Transverse colon (tissue), 4 donors: ENCODE measurements at places on chromosomes 1 and 21. TPM values are rescaled to one million over a fixed set of nuclear protein-coding genes. Genes with fewer than 3 reads are reported as not detected.
A peak's percentile ranks its signal among the peaks of the same experiment; 100 is the strongest.

DNA sequence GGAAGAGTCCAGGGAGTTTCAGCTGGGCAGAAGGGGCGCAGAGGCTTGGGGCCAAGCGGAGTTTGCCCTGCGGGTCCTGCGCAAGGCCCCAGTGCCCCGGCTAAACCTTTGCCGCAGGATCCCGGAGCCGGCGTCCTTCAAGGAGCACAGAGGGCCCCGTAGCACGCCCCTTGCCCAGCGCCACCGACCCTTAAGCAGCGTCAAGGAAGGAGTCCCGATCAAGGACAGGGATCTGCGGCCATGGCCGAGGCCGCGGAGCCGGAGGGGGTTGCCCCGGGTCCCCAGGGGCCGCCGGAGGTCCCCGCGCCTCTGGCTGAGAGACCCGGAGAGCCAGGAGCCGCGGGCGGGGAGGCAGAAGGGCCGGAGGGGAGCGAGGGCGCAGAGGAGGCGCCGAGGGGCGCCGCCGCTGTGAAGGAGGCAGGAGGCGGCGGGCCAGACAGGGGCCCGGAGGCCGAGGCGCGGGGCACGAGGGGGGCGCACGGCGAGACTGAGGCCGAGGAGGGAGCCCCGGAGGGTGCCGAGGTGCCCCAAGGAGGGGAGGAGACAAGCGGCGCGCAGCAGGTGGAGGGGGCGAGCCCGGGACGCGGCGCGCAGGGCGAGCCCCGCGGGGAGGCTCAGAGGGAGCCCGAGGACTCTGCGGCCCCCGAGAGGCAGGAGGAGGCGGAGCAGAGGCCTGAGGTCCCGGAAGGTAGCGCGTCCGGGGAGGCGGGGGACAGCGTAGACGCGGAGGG, 520 bp downstream of the CLIC6 start:
- peak; percentile 23 for DNase-seq
- H3K36me3 ChIP-seq: no peaks in the 10 kb centered on the region
- peaks cover 60% of the 10 kb centered on the region for H3K27me3 ChIP-seq
- peak overlapping the region; percentile 31 for H3K27ac ChIP-seq

- no peaks in the 10 kb centered on the region for H3K36me3 ChIP-seq
- H3K27ac ChIP-seq: no peak overlapping the region
- no peaks in the 10 kb centered on the region for H3K4me1 ChIP-seq
- H3K27me3 ChIP-seq: no peaks in the 10 kb centered on the region
- no peak for DNase-seq
Observed at GRCh38 chr1:66176012-66176715, 357.8 kb upstream of the SGIP1 start.

GRCh38 chr1:44672254-44672955, 1.9 kb downstream of the TMEM53 start:
- peak overlapping the region; percentile 95 for H3K27ac ChIP-seq
- no peak for DNase-seq
- H3K4me1 ChIP-seq: peaks cover 21% of the 10 kb centered on the region
- H3K27me3 ChIP-seq: no peaks in the 10 kb centered on the region
- no peaks in the 10 kb centered on the region for H3K36me3 ChIP-seq

DNA sequence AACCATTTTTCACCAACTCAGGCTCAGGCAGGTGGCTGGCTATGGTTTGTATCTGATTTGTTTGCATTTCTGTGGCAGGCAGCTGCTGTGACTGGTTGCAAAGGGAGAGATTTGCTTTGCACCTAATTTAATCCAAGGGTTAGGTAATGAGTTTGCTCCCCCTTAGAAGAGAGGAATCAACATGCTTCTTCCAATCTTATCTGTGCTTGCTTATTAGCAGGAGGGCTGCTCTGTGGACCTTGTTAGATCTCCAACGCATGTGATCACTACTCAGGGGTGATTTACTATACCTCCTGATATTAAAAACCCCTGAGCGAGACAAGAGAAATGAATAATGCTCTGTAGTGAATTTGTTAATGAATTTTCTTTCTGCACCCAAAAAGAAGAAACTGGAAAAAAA, 20.5 kb downstream of the OLFML3 start:
- no peak overlapping the region for H3K27ac ChIP-seq
- no peak for DNase-seq
- H3K27me3 ChIP-seq: no peaks in the 10 kb centered on the region
- no peak overlapping the region for H3K4me3 ChIP-seq
- no peaks in the 10 kb centered on the region for H3K36me3 ChIP-seq

- no peaks in the 10 kb centered on the region for H3K27me3 ChIP-seq
- no peaks in the 10 kb centered on the region for H3K4me1 ChIP-seq
- H3K36me3 ChIP-seq: no peaks in the 10 kb centered on the region
- no peak for DNase-seq
Observed at GRCh38 chr1:191913260-191913977, 244.8 kb upstream of the RGS18 start.

GRCh38 chr1:207140536-207140935, 36.5 kb downstream of the C4BPA start:
- H3K4me3 ChIP-seq: no peak overlapping the region
- H3K27me3 ChIP-seq: no peaks in the 10 kb centered on the region
- no peak overlapping the region for H3K27ac ChIP-seq
- H3K36me3 ChIP-seq: no peaks in the 10 kb centered on the region

Gene RGS1
- total RNA-seq: 56.4 TPM
